ENCODE measurements at places on chromosomes 7 and 10.
A peak's percentile ranks its signal among the peaks of the same experiment; 100 is the strongest.

GRCh38 chr10:17780727-17781126 is 28.4 kb upstream of the MRC1 start:
- DNase-seq: no peak

DNA sequence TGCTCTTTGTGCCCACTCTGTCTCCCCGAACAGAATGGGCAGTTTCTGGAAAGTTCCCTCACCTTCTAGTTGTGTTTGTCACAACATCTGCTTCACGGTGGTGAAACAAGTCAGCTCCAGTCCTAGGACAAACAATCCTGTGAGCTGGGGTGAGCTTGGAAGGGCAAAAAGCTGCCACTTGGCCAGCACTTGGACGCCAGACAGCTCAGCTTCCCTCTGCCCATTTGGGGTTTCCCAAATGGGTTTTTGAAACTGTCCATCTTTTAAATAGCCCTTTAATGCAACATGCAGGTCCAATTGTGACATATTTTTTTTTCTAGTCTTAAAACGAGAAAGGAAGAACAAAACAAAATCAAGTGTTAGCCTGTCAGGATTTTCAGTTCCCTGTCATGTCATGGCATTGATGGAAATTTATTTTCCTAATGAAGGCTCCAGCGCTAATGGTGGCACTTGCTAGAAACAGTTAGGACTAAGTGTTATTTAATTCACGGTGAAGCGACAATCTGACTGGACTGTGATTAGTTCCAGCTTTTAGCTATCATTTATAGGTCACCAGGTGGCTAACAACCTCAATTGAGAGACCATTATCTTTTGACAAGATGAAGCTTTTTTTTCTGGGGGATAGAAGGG is 181.7 kb downstream of the MYOF start:
- DNase-seq: no peak

DNA sequence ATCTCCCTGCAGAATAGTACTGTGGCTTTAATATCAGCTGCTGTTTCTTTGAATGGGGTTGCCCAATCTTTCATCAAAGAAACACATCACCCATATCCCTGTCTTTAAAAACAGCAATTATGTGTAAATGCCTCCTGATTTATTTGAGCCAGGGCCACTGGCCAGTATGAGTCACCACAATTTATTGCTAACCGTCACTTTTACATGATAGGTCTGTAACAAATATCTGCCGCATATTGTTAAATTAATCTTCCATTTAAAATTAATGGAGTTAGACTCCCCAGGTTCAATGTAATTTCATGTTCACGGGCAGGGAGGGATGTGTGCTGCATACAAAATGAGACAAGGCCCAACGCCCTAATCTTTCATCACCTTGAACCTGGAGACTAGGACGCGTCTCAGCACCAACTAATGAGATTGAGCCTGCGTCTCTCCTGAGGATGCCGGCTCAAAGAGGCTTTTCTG is 673.4 kb downstream of the AUTS2 start:
- no peak for DNase-seq

DNA sequence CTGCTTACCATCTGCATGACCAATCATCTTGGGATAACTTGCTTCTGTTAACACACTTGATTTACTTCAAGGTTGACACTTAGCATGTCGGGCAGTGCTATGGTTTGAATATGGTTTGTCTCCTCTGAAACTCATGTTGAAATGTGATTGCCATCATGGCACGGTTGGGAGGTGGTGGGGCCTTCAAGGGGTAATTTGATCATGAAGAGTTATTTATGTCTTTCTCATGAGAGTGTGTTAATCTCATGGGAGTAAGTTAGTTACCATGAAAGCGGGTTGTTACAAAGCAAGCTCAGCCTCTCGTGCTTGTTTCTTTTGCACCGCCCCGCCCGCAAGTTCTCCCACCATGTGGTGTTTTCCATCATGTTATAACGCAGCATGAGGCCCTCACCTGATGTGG is 163.6 kb downstream of the DOCK4 start:
- no peak for DNase-seq

GRCh38 chr10:118102121-118102520 is 55.4 kb upstream of the RAB11FIP2 start:
- no peak for DNase-seq

GRCh38 chr7:2753148-2753547 is 65.1 kb downstream of the AMZ1 start:
- no peak for DNase-seq

GRCh38 chr7:3438352-3438751 is 137.3 kb downstream of the SDK1 start:
- no peak for DNase-seq

- DNase-seq: no peak
These were observed 138.4 kb upstream of the MDFIC start for GRCh38 chr7:114783508-114783907.

DNA sequence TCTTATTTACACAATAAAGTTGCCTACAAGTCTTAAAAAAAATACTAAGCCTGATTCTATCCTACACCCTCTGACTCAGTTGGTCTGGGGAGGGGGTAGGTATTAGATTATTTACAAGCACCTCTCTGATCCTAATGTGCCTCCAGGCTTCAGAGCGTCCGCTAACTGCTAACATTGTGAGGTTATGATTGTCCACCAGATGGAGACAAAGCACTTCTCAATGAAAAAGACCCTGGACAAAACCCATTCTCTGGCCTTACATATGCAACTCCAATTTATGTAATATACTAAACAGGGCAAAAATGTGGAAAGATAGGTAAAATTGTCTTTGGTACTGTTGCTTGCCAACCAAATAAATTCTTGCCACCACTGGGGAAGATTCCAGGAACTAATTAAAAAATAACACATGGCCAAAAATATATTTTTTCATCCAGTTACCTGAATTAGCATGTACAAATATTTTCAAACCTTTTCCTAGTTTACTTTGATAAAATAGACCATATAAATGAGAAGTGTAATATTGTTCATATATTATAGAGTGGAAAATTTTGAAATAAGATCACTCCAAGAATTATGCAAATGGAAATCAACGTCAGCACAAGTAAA is 92.4 kb downstream of the KIF20B start:
- peak; percentile 74 for DNase-seq

DNA sequence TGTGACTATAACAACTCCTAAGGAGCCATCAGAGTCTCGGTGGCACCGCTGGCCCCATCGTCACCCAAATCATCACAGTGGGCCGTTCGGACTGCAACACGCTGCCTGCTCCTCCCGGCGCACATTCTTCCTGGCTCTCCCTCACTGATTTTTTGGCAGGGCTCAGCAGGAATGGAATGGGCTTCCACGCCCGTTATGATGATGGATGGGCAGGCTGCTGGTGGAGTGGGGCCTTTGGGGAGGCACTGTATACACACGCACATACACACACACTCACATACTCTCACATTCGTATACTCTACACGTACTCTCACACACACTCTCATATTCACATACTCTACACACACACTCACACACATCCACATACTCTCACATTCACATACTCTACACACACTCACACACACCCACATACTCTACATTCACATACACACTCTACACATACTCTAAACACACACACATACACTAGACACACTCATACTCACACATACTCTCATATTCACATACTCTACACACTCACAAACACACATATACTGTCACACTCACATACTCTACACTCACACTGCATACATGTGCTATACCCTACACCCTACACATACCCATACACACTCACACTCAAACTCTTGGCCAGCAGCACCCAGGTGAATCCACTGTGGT is 99.8 kb downstream of the KCNMA1 start:
- no peak for DNase-seq

DNA sequence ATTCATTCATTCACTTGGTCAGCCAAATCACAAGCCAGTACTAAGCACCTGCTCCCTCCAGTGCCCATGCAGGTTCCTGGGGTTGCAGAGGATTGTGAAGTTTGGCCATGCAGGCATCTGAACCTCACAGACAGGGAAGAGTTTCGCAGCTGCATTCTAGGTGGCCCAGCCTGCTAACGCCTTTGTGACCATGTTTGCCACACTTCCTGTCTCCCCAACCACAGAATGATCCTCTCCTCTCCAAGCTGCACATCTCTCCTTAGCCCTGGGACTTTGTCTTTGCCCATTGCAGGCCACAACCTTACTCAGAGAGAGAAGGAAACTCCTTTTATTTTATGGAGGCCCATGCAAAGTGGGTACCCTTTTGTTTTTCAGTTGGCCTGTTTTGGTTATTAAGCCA is 31.8 kb downstream of the EPDR1 start:
- no peak for DNase-seq

GRCh38 chr7:17033245-17033644 is 151.5 kb upstream of the AGR3 start:
- no peak for DNase-seq

- no peak for DNase-seq
These were observed 4.2 kb upstream of the TCAF1 start for GRCh38 chr7:143906151-143906550.

GRCh38 chr7:51629206-51629605 is 312.6 kb upstream of the COBL start:
- DNase-seq: no peak

- DNase-seq: no peak
These were observed 230.7 kb downstream of the VTI1A start for GRCh38 chr10:112677689-112678088.

DNA sequence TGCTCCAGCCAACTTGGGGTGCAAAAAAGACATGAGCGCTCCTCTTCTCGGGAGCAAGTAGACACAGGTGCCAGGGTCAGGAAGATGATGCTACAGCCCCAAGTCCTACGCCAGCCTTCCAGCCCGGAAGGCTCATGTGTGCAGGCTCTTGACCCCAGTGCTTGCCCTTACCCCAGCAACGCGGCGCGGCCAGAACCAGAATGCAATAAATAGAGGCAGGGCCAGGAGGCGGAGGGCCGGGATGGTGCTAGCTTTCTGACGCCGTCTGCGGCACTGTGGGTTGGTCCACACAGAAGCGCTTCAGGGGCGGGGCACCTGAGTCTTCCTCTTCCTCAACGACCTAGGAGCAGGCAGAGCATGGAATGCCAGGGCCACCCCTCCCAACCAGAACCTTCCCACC is 15.0 kb upstream of the BAZ1B start:
- DNase-seq: no peak

DNA sequence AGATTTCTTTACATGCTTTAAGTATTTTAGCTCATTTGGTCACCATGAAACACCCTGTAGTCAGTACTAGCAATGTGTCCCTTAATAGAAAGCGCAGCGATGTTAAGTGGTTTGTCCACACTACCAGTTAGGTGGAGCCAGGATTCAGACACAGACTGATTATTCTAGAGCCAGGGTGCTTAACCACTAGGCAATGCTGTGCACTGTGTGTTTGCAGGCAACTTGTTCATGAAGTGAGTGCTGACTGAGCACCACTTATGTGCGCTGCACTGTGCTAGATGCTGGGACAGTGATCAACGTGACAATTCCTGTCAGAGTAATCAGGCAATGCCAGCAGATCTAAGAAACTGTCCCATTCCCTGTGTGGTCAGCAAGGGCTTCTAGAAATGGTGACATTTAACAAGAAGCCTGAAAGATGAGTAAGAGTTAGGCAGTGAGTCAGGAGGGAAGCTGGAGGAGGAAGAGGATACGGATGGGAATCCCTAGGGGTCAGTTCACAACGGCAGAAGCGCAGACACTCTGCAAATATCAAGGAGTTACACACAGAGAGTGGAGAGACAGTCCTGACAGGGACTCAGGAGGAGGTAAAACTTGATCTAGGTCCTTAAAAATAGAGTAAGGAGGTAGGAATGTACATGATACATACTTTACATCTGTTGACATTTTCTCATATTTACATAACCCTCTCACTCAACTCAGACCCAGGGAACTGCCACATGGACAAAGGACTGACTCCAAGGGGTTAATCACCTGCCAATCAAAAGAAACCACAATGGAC is 69.7 kb upstream of the EGR2 start:
- peak; percentile 4 for DNase-seq

- DNase-seq: no peak
These were observed 43.8 kb downstream of the CDHR3 start for GRCh38 chr7:106006906-106007305.

DNA sequence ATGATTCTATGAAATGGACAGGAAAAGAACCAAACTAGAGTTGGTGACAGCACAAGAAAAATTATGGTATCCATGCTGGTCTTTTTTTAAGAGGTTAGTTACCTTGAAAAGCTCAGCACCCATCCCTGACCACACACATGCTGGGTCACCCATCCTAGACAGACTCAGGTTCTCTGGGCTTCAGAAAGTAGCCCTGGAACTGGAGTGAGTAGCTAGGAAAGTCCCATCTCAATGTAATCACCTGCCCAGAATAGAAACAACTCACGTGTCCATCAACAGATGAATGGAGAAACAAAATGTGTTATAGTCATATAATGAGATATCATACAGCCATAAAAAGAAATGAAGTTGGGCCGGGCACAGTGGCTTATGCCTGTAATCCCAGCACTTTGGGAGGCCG is 37.0 kb downstream of the GSDME start:
- no peak for DNase-seq

DNA sequence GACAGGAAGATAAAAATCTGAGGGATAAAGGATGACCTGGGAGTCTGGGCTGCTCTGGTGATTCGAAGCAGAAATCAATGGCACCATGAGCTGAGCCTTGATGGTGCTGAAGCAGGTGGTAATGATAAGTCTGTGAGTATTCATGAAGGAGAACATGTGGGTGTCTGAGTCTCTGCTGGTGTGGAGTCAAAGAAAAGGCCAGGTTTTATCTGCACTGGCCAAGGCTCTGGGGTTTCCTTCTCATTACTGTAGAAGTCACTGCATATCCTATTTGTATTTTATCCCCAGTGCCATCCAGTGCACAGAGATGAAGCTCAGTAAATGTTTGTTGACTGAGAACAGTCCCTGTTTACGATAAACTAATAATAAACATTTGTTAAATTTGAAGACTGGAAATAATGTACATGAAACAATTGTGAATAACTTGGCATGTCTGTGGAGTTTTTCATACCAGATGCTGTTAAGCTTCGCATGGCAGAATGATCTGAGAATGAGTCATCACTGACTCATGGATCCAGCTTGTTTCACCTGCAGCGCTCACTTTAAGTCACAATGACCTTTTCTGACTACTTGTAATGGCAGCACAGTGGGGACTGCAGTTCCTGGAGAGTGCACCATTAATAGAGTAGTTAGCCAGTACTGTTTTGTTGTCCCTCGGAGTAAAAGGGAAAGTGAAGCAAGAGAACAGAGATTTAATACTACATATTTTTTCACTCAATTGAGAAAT is 538.5 kb downstream of the HTR7 start:
- peak; percentile 39 for DNase-seq

- DNase-seq: no peak
These were observed 81.1 kb downstream of the NOC3L start for GRCh38 chr10:94281654-94282053.

GRCh38 chr7:5646846-5647245 is 134.6 kb downstream of the RNF216 start:
- no peak for DNase-seq

GRCh38 chr7:143243614-143244013 is 19.6 kb upstream of the GSTK1 start:
- no peak for DNase-seq

DNA sequence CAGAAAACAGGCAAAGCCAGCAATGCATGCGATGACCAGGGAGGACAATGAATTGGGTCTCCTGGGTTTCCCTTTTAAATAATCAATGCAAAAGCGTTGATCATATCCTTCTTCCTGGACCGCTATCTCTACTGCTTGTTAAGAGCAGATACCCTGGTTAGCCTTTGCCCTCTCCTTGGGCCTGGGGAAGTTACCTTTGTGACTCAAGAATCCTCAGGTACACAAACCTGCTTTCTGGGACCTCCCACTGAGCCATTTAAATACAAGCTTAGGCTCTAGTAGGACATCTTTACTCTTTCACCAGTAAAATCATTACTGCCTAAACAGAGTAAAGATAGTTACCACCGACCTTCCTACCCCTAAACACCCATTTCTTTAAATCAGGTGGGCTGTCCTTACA is 173.9 kb downstream of the WNT2 start:
- no peak for DNase-seq

Data from NCI-H510A treated with DMSO at 0.1 percent for 48 hours (cell line).